Left renal cortex interstitium (tissue), 4 donors: ENCODE measurements at places on chromosomes 2 and 18. TPM values are rescaled to one million over a fixed set of nuclear protein-coding genes. Genes with fewer than 3 reads are reported as not detected.

Gene LYG2
- 0.71 TPM for polyA plus RNA-seq

Gene DPP4
- polyA plus RNA-seq, result 117 TPM

Gene PSME4
- polyA plus RNA-seq, result 75.3 TPM

Gene IL36B
- polyA plus RNA-seq, result not detected

Gene HOXD11
- polyA plus RNA-seq, result 46.0 TPM

Gene TMEM150A
- polyA plus RNA-seq, result 35.1 TPM

Gene ALK
- 0.68 TPM for polyA plus RNA-seq

Gene UCN
- 0.59 TPM for polyA plus RNA-seq

Gene SFTPB
- polyA plus RNA-seq, result 0.61 TPM

Gene LGALSL
- 32.1 TPM for polyA plus RNA-seq

- DNase-seq, result no peak
Observed at GRCh38 chr2:178199334-178199733, 5.0 kb downstream of the OSBPL6 start.

GRCh38 chr18:3775996-3776395 lies 326.0 kb downstream of the TGIF1 start:
- DNase-seq, result no peak

DNA sequence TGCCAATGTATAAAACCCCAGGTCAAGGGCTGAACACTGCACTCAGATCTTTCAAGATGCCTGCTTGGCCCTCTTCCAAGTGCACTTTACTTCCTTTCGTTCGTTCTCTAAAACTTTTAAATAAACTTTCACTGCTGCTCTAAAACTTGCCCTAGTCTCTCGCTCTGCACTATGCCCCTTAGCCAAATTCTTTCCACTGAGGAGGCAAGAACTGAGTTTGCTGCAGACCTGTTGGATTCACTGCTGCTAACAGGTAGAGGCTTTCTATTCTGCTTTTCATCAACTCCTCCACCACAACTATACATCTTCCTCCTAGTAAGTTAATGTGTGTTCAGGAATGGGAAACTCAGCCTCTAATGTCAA lies 467.9 kb downstream of the MBD2 start:
- no peak for DNase-seq

GRCh38 chr2:10172033-10172871 lies 49.7 kb downstream of the RRM2 start:
- DNase-seq, result no peak

DNA sequence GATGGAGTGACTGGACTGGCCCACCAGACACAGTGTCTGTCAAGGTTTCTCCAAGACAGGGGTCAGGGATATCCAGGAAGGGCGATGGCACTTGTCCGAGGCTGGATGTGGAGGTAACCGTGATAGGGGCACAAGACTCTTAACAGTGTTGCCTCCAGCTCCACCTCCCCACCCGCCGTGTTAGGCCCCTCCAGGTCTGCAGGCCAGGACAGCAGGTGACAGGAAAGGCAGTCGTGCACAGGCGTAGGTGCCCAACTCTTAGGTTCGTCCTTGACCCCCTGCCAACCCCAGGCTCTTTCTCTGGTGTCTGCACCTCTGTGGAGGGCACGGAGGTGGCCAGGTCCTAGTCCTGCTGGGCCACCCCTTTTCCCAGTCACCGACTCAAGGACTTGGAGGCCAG lies 10.1 kb downstream of the ITM2C start:
- DNase-seq, result no peak

GRCh38 chr2:10243926-10244270 lies 58.8 kb upstream of the HPCAL1 start:
- no peak for DNase-seq

GRCh38 chr2:85303780-85304531 lies 23.8 kb downstream of the TGOLN2 start:
- no peak for DNase-seq

DNA sequence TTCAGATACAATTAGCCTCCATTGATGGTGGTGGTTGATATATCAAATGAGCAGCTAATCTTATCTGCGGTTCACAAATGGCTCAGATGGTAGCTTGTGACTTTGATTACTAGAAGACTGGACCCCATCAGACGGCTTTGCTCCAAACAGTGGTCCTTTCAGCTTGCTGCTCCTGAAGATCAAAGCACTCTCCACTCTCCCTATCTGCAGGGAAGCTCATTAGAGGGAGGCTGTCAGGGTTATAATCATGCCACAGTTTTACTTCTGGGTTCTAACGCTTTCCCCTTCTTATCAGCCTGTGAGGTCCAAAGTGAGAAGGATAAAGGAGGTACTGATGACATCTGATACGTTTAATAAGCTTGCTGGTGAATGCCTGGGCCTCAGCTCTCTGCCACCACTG lies 247.1 kb upstream of the NT5C1B start:
- no peak for DNase-seq

DNA sequence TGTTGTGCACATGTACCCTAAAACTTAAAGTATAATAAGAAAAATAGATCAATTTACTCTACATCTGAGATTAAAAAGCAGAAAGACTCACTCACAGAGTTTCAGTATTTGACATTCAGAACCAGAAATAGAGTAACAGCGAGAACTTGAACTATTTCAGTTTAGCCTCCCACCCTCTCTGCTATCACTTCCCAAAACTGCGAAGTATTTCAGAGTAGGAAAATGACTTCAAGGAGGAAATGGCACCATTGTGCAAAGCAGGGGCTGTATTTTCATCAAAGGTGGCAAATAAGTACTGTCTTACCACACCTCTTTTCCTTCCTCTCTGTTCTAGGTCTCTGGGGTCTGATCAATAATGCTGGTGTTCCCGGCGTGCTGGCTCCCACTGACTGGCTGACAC lies 13.6 kb downstream of the DHRS9 start:
- no peak for DNase-seq

GRCh38 chr18:48805826-48806535 lies 144.8 kb downstream of the SMAD7 start:
- DNase-seq, result no peak

DNA sequence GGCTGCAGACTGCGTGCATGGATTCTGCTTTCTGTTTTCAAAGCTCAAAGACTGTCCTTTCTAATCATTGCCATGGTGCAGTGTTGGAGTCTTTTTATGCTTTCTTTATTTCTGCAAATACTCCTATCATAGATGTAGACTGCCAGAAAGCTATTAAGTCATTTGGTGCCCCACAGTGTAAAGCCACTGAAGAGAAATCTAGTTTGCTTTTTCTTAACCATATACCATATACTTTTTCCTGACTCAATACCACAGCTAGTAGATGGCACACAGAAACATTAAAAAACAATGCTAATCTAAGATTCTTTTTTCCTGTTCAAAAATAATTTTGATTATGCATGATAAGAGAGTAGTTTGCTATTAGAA lies 109.9 kb upstream of the RAB27B start:
- DNase-seq, result no peak

- no peak for DNase-seq
Observed at GRCh38 chr18:12543697-12544096, 114.2 kb downstream of the SPIRE1 start.

GRCh38 chr18:23209796-23210195 lies 74.5 kb downstream of the CABLES1 start:
- DNase-seq, result no peak

DNA sequence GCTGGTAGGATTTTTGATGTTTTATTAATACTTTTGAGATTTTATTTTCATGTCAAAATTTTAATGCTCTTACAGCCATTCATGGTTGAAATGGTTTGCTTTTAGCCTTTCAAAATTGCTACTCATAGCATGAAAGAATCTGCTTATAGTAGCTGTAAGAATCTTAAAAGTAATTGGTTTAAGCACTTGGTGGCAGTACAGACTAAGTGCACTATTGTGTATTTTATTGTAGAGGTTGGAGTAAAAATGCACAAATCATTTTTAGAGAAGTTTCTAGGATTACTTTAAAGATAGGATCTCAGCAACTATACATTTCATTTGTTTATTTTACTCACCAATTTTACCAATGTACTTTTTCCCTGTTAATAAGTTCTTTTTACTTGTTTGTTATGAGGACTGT lies 205.8 kb downstream of the SPAG16 start:
- DNase-seq, result no peak

DNA sequence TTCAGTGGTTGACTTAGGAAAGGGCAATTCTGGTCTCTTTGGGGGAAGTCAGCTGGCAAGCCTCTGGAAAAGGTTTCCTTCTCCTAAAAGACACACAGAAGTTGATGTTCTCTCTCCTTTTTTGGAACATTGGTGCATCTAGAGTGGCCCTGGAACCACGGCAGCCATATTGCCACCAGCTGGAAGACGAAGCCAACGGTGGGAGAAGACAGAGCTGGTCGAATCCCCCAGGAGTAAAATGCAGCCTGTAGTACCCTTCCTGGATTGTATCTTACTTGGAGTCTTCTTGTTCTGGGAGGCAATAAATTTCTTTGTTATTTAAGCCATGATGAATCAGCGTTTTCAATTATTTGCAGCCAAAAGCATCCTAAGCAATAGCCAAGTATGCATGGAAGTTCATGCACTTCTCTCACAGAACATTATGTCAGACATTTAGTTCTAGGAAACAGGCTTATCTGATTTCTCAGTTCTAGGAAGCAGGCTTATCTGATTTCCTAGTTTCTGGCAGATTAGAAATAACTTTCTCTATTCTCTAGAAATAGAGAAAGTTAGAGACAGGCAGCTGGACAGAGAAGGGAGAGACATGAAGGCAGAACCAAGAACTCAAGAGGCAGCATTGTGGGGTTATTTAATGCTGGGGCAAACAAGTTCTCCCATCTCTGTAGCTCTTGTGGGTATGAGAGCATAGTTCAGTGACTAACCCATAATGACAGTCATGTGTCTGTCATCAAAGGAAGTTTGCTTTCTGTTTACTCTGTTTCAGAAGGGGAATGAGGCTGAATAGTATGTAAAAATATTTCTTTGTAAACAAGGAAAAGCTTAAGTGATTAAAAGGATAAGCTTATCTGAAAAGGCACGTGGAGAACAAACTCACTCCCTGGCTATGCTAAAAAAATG lies 40.5 kb upstream of the NABP1 start:
- no peak for DNase-seq

GRCh38 chr2:109174626-109175349 lies 45.8 kb downstream of the SH3RF3 start:
- DNase-seq, result no peak

DNA sequence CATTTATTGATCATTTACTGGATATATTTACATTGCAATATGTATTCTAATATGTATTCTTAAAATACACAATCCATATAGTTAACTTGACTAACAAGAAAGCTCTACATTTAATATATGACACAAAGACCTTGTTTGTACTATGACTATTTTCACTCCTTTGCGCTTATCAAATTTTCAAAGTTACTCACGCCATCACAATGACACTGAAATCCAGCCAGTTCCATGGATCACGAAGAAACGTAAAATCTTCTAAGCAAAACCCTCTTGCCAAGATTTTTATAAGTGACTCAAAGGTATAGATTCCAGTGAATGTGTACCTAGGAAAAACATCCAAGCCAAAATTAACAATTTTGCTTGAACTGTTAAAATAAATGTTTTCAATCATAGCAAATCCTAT lies 39.6 kb downstream of the SCN3A start:
- DNase-seq, result no peak

DNA sequence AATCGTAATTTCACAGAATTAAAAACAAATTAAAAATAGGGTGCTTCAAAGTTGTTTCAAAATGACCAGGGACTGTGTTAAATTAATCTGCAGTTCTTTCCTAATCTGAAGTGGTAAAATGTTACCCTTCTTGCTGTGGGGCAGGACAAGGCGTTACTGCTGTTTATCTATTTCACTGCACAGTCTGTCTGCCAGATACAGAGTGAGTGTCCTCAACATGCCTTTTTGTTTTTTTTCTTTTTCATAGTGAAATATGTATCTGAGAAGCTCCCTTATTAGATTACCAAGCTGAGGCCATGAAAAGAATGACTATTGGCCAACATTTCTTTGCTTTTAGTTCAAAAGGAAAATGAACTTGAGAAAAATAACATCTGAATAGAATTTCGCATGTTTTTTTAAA lies 38.0 kb downstream of the KCTD1 start:
- DNase-seq, result no peak

DNA sequence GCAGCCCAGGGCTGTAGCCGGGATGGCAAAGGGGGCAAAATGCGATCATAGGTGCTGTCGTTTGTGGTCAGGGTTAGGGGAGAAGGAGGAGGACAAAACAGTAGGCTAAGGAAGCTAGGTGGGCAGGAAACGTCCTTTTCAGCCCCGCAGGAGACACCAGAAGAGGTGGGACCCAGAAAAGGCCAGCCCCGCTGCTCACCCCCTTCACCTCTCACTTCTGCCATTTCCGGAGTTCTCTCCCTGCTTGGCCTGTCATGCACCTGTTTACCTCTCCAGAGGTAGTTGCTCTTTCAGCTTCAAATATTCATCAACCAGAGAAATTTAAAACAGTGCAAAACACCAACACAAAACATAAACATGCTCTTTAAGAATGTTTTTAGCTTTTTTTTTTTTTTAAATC lies 849 bp downstream of the AQP4 start:
- DNase-seq, result no peak

DNA sequence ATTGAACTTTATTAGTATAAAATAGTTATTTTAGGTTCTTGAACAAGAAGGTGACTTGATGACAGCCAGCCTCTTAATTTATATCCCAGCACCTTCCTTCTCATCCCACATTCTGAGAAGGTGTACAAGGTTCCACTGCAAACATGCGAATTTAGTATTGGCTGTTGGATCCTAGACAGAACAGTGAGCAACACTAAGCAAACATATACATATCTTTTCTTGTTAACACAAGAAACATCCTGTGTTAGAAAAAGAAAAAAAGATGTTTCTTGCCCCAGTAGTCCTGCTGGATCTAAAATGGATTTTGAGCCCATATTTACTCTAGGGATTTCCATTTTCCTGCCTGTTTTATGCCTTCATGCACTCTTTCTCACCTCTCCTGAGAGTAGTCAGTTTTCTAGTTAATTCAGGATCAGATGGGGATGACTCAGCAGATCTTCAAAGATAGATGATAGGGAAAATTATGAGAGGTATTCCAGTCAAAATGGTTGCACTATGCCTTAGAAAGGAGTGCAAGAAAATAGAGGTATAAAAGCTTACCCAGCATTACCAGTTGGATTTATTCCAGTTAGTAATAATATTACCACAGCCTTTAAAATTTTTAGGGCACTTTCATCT lies 336.5 kb downstream of the MEIS1 start:
- DNase-seq, result no peak

DNA sequence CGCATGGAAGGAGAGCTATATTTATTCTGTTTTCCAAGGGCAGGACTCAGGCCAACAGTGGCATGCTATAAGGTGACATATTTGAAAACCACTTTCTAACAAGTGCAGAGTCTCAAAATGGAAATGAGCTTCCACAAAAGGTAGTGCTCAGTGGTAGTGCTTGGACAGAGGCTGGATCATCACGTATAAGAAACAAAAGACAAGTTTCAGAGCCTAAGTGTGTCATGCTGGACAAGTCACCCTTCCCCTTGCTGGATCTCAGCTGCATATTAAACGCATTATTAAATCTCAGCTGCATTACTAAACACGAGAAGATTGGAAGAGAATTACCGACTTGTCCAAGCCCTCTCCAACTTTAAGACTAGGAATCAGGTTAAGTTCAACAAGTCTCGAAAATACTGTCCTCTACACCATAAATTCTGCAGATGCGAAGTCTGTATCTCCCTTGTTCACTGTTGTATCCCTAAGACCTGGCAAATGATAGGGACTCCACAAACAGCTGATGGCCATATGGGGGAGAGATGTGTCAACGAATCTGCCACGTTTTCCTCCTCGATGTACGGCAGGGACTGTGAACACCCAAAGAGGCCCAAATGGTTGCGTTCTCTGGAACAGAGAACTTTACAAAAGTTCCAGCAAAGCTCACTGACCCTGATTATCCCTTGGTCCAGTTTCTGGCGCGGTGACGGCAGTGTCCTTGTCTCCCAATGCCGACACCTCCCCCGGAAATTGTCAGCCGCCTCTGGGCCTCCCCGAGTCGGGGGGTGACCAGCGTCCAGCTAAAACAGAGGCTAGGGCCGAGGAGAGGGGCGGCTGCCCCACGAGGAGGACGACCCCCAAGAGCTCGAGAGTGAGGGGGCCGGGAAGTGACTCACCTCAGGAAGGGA lies 611 bp downstream of the NOL10 start:
- no peak for DNase-seq
